ENCODE measurements at places on chromosomes 6 and 20. TPM values are rescaled to one million over a fixed set of nuclear protein-coding genes. Genes with fewer than 3 reads are reported as not detected.

Gene INSM1
- 8.6 TPM for polyA plus RNA-seq

Gene ENPP4
- polyA plus RNA-seq = 7.7 TPM

Gene TGM2
- polyA plus RNA-seq = 25.5 TPM

Gene HAO1
- polyA plus RNA-seq = not detected

Gene SCRT2
- polyA plus RNA-seq = not detected
